ENCODE measurements at places on chromosomes 3 and 15. TPM values are rescaled to one million over a fixed set of nuclear protein-coding genes. Genes with fewer than 3 reads are reported as not detected.

Gene TMEM40
- total RNA-seq, result not detected

Gene CLDN11
- 2.8 TPM for total RNA-seq

DNA sequence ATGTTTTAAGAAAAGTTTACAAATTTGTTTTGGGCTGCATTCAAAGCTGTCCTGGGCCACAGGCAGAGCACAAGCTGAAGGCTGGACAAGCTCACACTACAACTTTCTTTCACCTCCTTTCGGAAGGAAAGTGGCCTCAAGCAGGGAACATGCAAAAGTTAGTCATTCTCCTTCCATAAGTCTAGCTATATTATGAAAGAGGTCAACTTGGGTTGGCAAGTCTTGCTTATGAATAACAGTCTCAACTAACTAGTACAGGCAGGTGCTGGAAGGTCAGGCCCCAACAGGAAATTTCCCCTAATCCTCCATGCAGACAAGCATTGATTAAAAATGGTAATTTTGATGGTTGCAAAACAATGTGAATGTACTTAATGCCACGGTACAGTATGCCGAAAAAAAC, 69.4 kb downstream of the OSBPL10 start:
- no peak for DNase-seq

- DNase-seq, result no peak
Observed at GRCh38 chr3:42097566-42097946, 6.4 kb downstream of the TRAK1 start.

DNA sequence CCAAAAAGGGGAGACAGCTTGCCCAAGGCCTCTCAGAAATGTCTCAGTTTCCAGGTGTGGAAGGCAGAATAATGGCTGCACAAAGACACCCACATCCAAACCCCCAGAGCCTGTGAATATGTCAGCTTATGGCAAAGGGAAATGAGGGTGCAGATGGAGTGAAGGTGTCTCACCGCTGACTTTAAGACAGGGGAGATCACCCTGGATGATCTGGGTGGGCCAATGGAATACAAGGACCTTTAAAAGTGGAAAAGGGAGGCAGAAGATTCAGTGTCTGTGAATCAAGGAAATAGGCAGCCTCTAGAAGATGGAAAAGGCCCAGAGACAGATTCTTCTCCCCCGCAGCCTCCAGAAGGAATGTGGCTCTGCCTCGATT, 48.8 kb upstream of the ATP2B2 start:
- no peak for DNase-seq

- no peak for DNase-seq
Observed at GRCh38 chr3:184911570-184911969, 99.6 kb downstream of the VPS8 start.

Gene MYZAP
- total RNA-seq, result 17.9 TPM

- no peak for DNase-seq
Observed at GRCh38 chr3:185534511-185534910, 17.9 kb downstream of the LIPH start.

GRCh38 chr3:97646932-97647331, 117.6 kb upstream of the ARL6 start:
- DNase-seq, result no peak

DNA sequence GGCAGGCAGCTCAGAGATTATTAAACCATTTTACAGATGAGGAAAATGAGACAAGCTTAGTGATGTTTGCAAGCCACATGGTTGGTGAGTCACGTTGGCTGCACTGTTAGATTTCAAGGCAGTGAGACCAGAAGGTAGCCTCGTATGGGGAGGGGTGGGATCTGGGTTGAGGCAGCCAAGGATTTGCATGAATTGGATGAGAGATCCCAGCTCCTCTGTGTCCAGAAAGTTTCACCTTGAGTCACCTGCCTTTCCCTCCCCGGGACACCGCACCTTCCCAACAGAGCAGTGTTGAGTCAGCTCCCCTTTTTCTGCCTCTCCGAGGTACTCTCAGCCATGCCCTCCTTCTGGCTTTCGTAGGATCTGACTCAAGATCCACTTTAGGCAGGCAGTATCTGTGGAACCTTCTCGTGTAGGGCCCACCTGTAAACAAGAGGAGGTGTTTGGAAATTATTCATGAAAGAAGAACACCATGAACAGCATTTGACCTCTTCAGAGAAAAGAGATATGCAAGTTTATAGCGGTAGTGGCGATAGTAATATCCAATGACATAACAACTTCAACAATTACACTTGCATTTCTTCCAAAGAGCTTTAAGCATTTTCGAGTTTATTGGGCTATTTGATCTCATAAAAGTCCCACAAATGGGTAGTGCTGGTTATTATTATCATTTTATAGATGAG, 46.8 kb upstream of the VPS8 start:
- no peak for DNase-seq

GRCh38 chr3:16464511-16465148, 48.9 kb downstream of the RFTN1 start:
- DNase-seq, result no peak

DNA sequence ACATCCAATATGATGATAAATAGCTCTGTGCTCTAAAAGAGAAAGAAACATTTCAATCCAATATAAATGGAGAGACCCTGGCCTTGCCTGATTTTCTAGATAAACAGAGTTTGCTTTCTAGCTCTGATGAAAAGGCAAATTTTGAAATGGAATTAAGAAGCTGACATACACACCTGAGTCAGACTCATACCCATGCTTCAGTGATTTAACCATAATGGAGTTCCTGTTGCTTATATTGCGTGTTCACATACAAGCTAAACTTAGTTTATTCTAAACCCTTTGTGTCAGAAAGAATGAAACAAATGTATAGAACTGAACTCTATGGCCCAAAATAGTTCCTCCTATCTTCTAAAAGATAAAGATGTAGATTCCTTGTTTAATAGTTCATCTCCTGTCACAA, 760.8 kb upstream of the ARPP21 start:
- DNase-seq, result no peak

Gene RAD54L2
- total RNA-seq, result 32.8 TPM

Gene TAGLN3
- 14.7 TPM for total RNA-seq

DNA sequence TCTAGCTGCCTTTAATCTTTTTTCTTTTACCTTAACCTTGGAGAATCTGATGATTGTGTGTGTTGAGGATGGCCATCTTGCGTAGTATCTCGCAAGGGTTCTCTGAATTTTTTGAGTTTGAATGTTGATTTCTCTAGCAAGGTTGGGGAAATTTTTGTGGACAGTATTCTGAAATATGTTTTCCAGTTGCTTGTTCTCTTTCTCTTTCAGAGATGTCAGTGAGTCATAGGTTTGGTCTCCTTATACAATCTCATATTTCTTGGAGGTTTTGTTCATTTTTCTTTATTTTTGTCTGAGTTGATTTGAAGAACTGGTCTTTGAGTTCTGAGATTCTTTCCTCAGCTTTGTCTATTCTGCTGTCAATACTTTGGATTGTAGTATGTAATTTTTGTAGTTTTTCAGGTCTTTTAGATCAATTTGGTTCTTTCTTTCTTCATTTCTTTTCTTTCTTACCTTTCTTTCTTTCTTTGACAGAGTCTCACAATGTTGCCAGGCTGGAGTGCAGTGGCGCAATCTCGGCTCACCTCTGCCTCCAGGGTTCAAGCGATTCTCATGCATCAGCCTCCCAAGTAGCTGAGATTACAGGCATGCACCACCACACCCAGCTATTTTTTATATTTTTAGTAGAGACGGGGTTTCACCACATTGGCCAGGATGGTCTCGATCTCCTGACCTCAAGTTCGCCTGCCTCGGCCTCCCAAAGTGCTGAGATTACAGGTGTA, 366.4 kb upstream of the RASGRP1 start:
- DNase-seq, result no peak

DNA sequence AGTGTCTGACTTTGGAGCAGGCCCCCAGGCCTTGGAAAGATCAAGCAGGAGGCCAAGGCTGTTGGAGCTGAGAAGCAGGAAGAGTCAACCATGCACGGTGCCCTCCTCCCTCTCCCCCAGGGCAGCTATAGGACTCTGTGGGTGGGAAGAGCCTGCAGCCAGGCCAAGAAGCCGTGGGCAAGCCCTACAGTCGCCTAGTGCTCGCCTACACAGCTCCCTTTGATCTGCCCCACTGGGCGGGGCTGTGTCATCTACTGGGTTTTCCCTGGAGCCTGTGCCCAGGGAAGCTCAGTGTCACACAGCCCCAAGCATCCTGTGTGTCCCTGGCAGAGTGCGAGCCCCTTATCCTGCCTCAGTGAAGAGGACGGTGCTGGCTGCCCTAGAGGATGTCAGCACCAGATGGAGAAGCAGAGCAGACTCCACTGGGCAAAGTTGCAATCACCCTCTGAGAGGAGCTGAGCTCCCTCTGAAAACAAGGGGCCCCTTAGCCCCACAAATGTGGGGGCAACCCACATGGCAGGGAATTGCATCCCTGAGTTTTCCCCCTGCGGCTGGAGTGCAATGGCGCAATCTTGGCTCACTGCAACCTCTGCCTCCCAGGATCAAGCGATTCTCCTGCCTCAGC, 72.2 kb downstream of the KLF13 start:
- peak; percentile 73 for DNase-seq

Gene PRR20G
- not detected for total RNA-seq

DNA sequence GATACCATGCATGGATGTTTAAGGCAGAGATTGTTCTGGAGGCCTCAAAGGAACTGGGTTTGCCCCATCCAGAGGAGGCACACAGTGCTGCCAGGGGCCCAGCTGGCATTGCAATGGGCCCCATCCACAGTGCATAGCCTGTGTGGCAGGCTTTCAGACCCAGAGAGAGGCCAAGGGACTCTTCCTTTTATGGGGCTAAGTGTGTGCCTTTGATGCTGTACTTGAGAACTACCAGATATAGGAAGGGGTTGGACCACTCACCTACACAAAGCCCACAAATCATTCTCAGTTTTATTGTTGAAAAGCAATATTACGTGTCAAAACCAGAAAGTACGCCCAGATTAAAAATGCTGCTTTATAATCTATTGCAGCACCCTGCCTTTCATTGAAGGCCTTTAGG, 134.9 kb downstream of the EPHB1 start:
- no peak for DNase-seq

DNA sequence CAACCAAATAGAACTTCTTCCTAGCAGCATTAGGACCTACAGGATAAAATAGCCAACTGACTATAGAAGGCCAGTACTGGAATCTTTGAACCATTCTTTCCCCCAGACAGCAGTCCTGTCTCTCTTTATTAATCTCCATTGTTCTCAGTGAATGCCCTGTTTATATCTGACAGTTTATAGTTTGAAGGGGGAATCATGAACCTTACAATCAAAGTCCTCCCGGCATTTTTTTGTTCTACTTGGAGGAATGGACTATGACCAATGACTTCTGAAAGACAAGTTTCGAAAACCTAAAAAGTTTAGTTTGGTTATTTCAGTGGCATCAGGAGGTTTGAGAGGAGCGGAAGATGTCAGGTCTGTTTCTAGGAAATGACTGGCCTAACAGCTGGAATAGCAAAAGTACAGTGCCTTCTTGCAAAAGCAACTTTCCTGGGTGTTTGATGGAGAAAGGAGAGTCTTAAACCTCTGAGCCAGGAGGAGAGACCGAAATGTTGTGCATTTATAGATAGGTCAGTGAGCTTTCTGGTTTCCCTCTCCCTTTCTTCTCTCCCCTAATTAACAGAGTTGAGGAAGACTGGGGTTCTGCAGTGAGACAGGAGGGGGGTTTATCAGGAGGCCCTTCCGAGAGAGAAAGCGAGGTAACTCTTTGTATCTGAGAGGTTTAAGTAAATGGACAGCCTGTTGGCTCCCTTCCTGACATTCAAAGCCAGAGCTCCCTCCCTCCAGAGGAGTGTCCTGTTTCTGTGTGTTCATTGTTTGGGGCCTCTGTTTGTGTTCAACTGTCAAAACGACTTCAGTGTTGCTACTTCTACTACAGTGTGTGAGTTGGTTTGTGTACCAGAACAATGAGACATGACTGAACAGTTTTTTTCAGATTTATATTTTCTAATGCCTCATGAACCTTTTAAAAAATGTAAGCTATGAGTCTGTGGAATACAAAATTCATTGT, 383.0 kb upstream of the RARB start:
- DNase-seq, result no peak

DNA sequence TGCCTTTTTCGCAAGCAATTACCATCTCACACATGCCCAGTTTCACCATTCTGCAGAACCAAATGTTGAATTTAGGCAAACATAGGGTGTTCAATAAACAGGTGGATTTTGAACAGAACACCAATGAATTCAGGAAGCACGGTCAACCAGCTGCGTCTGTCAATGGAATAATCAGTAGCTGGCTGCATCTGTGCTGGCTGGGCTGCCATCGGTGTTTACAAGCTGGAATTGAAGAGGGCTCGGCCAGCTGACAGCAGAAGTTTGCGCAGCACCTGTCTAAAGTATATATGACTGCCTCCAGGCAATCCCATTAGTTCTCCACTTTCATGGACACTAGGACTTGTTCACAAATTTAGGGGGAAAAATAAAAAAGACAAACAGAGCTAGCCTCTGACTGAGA, 996.4 kb upstream of the CFAP20DC start:
- peak; percentile 10 for DNase-seq

- no peak for DNase-seq
Observed at GRCh38 chr3:54240-54639, 142.3 kb upstream of the CHL1 start.

DNA sequence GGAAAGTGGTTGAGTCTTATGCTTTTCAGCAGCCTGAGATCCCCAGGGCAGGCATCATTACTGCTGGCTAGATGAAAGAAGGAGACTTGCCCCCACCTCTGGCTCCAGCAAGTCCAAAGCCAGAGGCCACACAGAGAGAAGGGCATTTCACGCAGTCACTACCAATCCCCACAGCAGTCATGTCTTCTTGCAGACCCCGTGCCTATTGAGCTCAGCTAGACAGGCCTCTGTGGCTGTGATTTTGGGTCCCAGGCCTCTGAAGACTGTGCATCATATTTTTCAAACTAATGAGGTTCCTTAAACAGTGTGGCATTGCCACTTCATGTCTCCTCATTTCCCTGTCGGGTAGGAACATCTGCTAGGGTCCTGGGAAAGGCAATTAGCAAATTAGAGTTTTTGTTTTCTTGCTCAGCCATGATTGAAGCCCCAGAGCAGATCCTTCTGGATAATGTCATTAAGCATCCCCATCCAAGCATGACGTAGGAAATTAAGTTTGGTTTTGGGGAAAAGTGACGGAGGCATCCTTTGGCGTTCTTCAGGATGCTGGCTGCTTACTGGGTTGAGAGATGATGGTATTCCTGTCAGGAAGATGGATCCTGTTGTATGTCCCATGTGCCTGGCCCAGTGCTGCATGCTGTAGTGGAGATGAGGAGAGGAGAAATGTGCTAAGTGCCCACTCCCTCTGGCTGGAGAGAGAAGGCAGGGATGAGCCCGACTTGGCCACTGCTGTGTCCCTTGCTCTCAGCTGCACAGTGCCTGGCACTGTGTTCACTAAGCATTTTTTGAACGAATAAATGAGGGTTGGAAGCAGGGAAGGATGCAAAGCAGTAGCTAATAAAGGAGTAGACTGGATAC, 7.0 kb downstream of the SPSB4 start:
- no peak for DNase-seq
